ENCODE measurements at places on chromosomes 1 and 21.

- no peak for DNase-seq
Measured at GRCh38 chr21:41501919-41502318, 6.0 kb downstream of the TMPRSS2 start.

GRCh38 chr1:21068937-21069336, 107.8 kb downstream of the EIF4G3 start:
- no peak for DNase-seq

DNA sequence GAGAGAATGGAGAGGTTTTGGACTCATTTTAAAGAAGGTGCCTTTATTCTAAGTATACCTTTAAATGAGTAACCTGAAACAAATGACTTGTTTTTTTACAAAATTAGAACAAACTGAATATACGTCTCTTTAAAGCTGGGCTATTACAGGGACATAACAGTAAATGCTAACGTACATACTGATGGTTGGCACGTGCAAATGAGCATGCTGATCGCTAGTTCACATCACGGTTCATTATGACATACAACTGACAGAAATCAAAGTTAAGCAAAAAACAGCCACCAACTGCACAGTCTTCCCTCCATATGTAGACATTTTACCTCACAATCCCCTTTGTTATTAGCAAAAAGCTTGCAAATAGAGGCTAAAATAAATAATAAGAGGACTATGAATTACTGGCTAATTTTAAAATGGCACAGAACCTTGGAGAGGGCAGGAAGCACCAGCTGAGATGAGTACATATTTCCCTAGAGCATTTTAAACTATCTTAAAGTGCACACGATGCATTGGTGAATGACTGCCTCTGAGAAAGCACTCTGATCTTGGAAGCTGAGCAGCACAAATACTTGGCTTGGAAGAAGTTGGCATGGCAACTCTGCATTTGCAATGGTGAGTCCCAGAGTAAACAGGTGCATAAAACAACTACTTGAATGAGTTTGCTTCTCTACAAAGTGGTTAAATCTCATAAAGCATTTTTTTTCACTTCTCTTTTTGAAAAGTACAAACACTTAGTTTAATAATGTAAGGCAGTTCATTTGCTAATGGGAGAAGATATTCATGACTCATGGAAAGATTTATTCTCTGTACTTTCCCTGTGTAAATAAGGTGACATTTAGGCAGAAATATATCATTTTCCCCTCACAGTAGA, 204.7 kb downstream of the LHX8 start:
- no peak for DNase-seq

GRCh38 chr1:107358619-107359327, 217.9 kb downstream of the NTNG1 start:
- peak; percentile 13 for DNase-seq

GRCh38 chr1:217137210-217137881, 414.1 kb upstream of the ESRRG start:
- no peak for DNase-seq

- no peak for DNase-seq
Measured at GRCh38 chr21:19181604-19182140, 778.1 kb upstream of the TMPRSS15 start.

DNA sequence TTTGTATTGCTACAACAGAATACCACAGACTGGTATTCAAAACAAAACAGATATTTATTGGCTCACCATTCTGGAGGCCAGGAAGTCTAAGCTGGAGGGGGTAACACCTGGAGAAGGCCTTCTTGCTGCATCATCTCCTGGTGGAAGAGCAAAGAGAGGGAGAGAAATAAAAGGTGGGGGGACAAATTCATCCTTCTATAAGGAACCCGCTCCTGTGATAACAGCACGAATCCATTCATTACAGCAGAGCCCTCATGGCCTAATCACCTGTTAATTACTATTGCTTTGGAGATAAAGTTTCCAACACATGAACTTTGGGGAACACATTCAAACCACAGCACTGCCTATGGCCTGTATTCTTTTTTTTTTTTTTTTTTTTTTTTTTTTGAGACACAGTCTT, 5.4 kb downstream of the S100A2 start:
- no peak for DNase-seq

Measured in adipocyte (in vitro differentiated cells).